ENCODE measurements at places on chromosomes 2 and 18.

DNA sequence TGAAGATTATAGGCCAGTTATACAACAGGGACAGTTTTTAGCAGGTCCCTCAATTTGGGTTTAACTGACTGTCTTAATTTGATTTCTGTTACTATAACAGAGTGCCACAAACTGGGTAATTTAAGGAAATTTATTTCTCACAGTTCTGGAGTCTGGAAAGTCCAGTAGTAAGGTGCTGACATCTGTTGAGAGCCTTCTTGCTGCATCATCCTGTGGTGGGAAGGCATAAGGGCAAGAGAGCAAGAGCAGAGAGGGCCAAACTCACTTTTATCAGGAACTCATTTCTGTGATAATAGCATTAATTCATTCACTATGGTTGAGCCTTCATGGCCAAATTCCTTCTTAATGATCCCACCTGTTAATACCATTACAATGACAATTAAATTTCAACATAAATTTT, 36.5 kb downstream of the DIS3L2 start:
- no peak for DNase-seq

DNA sequence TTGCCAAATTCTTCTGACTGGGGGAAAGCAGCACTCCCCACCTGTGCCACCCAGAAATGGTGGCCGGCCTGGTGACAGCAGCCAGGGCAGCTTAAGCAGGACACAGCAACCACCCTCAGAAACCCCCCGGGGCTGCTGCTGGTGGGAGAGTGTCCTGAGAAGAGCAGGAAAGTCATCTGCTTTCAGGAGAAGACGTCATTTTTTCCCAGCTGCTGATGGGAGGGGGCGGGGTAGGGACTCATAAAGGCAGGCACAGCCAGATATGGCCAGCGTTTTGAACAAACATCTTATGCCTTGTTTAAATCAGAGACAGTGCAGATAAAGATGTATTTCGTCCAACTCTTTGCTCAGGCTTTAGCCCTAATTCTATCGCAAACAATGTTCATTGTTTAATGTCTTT, 139.5 kb downstream of the LRRC30 start:
- DNase-seq = no peak

- no peak for DNase-seq
Measured at GRCh38 chr18:48790869-48791635, 159.7 kb downstream of the SMAD7 start.

- no peak for DNase-seq
Measured at GRCh38 chr18:79873449-79874110, 75.8 kb downstream of the KCNG2 start.

GRCh38 chr2:129754421-129754820, 225.0 kb upstream of the RAB6C start:
- DNase-seq = no peak

DNA sequence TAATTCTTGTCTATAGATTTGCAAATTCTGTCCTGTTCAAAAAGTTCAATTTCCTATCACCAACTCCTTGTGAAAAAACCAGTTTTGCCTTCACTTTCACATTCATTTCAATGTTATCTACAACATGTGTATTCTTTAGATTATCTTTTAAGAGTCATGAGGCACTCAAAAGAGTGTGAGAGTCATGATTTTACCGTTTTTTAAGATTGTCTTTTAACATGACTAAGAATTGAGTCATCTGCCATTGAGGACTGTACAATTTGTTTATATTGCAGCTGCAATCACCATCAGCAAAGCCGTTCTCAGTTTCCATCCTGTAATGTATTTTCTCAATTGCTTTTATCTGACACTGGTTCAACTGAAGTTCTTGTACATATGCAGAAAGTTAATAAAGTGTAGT, 275.8 kb downstream of the LNPK start:
- no peak for DNase-seq

DNA sequence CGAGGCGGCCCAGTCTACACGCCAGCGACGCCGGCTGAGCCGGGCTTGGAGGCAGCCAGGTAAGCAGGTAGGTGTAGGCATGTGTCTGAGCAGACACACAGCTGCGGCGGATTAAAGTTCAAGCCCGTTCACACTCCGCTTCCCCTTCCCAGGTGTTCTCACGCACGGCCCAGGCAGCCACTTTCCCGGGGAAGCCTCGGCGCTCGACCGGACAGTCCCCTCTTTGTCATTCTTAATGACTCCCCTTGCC, 367 bp downstream of the TGFA start:
- DNase-seq = no peak

DNA sequence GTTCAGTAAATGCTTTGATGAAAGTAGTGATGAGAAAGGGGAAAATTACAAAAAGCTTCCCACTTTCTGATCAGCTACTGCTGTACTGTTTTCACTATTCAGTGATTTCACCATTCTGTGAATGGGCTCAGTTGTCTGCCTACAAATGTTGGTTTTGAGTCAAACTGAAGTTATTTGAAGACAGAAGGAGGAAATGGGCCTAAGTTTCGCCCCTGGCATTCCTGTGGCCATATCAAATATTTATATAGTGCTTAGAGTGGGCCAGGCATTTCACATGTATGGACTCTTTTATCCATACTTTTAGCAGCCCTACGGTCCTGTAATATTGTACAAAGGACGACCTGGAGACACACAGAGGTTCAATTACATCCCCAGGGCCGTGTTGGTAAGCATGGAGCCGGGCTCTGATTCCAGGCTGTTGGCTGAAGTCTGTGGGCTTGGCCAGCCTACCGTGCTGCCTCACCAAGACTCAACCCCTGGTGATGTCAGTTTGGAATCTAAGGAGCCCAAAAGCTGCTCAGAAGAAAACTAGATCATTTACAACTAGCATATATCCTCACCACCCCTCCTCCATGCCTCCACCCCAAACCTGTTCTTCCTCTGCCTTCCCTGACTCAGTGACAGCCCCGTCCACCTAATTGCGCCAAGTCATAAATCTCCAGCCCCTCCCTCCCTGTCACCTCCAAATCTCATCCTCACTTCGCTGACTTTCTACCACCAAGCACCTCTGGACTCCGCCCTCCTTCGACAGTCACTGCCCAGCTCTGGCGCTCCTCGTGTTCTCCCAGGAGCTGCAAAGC, 10.1 kb upstream of the GRHL1 start:
- no peak for DNase-seq

- no peak for DNase-seq
Measured at GRCh38 chr18:22434973-22435608, 17.4 kb upstream of the CTAGE1 start.

DNA sequence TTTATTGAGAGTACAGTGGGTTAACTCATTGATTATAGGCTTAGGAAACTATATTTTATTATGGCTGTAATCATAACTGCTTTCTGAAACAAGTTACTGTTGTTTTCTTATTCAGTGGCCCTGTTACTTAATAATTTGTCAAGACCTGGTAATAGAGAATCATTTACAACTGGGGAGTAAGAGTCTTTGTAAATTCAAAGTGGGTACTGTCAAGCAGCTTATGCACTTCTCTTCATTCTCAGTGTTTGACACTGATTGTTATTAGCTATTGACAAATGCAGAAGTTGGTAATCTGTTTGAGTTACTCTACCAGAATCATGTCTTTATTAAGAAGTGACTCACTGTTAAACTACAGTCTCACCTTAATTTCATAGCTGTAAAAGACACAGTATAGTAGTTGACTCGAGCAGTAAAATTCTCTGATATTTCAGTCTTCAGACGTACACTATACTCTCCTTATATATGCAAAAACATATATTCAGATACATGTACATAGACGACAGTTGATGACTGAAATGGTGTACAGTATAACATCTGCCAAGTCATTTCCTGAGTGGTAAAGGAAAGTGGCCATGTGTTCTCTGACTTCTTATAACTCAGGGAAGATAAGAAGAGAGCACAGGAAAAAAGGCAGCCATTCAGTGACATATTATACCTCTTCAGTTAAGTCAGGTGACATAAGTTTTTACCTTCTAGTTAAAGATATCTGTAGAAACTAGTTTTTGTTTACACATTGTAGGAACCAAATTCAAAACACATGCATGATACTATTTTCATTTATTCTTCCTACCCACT, 36.0 kb upstream of the TTC27 start:
- peak; percentile 17 for DNase-seq

- DNase-seq = no peak
Measured at GRCh38 chr2:236061899-236062298, 106.3 kb downstream of the GBX2 start.

GRCh38 chr18:78967692-78968091, 11.9 kb upstream of the SALL3 start:
- DNase-seq = no peak

DNA sequence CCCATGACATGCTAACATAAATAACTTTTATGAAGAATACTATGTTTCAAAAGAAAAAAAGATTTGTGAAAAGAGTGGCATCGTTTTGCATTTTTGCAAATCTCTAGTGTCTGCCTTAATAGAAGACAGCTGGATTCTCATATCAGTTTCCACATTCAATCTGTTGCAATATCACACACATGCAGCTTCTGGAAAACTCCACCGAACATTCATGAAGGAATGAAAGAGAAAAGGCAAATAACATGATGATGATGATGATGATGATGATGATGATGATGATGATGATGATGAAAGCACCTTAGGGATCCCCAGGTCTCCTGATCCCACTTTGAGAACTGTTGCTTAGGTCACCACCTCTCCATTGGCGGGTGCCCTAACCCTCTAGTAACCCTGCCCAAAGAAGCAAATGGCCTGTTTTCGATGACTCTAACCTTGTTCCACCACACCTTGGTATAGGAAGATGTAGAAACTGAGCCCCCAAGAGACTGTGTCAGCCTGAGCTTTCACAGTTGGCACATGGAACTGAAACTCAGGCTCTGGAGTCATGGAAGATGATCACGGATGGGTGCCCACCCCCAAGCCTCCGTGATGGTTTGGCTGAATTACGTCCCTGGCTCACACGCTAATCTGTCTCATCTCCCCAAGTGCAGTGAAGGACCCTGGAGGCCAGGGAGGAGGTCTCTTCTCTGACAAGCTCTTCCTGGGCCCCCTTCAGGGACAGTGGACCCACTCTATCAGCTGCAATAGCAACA, 80.1 kb upstream of the SMAD7 start:
- no peak for DNase-seq

DNA sequence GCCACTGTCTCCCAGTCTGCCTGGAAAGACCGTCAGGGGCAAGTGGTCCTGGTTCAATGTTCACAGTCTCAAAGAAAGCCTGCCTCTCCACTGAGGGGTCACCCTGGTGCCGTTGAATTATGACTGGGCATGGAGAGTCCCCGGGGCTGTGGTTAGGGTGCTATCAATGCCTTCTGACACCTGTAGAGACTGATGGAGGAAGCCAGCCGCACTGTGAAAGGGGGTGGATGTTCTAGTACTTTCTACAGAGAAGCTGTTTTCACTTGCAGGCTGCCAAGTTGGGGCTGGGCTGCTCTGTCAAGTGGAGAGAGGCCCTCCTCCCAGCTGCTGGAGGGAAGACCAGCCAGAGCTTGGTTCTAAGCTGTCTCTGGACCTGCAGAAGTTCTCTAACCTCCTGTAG, 80.5 kb downstream of the BCL2L11 start:
- no peak for DNase-seq

DNA sequence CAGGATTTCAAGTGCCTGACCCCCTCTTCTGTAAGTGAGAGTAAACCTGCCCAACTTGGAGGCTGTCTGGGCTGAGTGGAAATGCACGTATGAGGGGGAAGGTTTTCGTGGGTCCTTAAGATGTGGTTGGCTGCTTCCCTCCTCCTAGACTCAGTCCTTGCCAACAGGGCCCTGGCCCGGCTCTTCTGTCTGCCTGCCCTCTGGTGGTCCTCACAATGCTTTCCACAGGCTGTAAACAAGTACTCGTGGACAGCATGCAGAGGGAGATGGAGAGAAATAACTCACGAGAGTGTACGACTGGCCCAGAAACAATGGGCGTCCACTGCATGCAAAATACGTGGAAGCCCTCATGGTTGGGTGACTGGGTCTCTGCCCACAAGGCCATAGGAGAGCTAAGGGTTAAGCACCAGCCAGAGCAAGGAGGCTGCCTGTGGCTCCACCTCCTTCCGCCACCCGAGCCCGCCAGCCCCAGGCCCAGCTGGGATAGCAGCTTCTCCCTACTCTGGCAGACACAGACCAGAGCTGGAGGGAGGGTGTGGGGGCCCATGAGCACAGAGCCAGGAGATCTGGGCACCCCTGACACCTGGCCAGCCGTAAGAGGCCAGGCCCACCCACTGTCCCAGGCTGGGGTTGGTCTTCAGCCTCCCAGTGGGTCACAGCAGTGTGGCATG, 17.0 kb upstream of the ARHGEF4 start:
- DNase-seq = peak; percentile 39

DNA sequence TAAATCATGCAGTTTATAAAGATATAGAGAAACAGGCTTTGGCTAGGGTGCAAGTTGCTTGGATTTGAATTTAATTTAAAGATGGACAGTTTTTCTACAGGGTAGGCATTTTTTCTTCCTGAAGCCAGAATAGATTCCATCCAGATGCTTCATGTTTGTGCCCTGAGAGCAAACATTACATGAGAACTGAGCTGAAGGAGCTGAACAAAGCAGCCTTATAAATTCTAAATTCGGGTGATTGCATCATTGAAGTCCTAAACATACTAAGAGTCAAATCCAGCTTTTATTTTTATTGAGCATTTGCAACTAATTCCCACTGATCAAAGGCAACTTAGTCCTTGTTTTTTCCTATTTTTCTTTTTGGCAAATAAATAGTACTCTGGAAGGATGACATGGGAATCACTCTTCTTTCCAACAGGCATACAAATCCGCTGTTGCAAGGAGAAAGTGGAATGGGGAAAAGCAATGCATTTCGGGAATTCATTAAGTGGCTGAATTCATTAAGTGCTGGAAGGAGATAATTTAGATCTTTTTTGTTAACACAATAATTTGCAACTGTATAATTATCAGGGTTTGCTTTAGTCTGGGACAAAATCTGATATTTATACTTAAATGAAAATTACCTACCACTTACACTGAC, 828.0 kb downstream of the SLC4A3 start:
- no peak for DNase-seq

DNA sequence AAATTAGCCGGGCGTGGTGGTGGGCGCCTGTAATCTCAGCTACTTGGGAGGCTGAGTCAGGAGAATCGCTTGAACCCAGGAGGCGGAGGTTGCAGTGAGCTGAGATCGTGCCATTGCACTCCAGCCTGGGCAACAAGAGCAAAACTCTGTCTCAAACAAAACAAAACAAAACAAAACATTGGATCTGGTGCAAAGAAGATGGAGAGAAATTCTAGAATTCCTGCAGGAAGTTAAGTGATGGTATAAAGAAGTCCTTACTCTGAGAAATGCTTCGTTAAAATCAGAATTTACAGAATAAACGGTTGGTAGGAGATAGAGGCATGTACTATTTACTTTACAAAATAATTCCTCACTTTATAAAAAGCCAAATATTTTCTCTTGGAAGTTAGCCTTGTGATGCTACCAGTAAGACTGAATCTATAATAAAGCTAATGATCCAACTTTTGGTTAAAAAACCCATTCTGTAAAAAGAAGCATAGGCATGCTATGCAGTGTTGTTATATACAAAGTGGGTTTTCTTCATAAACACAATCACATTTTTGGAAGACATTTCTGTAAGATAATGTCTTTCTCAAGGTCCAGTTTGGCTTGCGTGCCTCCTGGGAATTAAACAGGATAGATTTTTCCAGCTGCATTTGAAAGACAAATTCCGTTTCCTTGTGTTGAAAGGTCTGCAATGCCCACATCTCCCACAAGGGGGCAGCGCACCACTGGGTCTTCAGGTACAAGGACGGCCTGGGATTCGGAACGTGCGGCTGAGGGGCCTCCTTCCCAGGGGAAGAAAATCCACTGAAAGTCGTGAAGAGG, 35.6 kb upstream of the PNO1 start:
- no peak for DNase-seq

All from NCI-H524 treated with DMSO at 0.1 percent for 48 hours (cell line).